ENCODE measurements at places on chromosomes 6 and 20.

- no peak for DNase-seq
Observed at GRCh38 chr6:20180935-20181334, 31.3 kb downstream of the MBOAT1 start.

DNA sequence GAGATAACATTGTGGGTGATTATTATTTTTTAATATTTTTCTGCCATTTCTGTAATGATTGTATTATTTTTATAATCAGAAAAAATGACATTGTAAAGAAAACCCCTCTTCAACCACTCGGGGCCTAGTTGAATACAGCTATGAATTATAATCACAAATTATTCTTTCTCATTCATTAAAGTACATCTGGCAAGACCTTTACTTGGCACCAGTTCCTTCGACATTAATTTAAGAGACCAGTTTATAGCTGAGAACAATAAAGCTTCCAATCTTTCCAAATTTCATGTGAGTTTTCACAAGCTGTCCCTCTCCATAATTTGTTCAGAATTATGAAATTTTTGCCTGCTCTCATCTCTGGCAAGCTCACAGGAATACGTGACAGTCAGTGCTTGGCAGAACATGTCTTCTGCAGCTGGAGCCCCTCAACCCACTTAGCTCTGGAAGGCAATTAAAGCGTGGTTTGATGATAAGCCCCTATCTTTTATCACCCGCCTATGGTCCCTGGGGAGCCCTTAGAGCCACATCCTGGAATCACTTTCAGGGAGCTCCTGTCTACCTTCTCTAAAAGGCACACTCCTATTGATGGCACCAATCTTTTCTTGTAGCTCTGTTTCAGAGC, 237.2 kb upstream of the PRND start:
- DNase-seq, result peak; percentile 97

DNA sequence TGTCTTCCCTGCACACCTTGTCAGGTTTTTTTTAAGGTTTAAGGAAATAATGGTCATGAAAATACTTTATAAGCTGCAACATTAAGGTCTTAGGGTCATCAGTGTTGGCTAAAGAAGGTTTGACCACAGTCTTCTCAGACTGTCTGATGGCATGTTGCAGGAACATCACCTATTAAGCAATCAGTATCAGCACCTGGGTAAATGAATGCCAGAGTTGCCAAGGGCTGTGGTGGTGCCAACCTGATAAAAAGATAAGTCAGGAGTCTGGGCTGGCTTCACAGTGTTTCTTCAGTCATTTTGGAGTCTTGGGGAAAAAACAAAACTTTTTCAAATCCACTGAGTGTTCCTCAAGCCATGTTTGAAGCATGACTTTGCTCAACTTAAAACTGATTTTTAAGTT, 61.5 kb upstream of the VSTM2L start:
- DNase-seq, result no peak

DNA sequence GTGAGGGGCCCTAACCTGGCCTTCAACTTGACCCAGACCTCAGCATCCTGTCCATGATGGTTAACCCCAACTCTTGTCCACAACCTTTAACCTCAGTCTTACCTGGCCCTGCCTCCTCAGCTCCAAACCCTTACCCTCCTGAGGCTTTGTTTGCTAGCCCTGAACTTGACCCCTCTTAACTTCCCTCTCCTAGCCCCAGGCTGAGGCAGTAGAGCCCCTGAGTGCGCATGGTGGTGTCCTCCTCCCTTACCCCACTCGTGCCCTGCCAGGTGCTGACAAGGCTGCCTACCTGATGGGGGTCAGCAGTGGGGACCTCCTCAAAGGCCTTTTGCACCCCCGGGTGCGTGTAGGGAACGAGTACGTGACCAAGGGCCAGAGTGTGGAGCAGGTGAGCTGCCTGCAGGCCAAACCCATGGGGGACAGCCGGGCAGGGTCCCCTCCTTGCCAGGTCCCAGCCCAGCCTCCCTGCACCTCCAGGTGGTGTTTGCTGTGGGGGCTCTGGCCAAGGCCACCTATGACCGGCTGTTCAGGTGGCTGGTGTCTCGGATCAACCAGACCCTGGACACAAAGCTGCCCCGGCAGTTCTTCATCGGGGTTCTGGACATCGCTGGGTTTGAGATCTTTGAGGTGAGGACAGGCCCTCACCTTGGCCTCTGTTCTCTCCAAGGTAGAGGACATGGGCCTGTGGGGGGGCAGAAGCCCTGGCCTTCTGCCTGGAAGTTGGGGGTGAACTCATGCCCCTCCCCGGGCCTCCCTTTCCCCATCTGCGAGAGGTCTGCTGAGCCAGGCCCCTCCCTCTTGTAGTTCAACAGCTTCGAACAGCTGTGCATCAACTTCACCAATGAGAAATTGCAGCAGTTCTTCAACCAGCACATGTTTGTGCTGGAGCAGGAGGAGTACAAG, 31.9 kb downstream of the MYH7B start:
- DNase-seq, result no peak

GRCh38 chr6:104541411-104541810, 318.3 kb downstream of the HACE1 start:
- DNase-seq, result no peak

DNA sequence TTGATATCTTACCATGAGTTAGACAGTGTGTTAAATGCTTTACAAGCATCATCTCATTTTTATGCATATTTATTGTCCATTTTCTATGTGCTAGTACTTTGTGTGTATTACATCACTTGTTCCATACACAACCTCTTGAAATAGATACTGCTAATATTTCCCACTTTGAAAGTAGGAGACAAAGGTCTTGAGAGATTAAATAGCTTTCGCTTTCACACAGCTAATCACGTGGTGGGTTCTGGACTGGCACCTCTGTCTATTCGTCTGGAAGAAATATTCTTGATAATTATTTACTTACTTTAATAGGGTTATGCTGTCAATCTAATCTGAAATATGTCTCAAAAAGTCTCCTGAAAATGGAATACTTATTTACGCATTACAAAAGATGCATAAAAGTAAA, 30.2 kb downstream of the EPHA7 start:
- DNase-seq, result no peak

GRCh38 chr6:155419161-155419560, 36.5 kb downstream of the NOX3 start:
- no peak for DNase-seq

GRCh38 chr6:108621117-108621516, 60.4 kb downstream of the FOXO3 start:
- DNase-seq, result no peak

GRCh38 chr6:149236589-149236988, 80.9 kb upstream of the TAB2 start:
- DNase-seq, result peak; percentile 96

GRCh38 chr20:59939052-59939878, 840 bp downstream of the PPP1R3D start:
- DNase-seq, result no peak

DNA sequence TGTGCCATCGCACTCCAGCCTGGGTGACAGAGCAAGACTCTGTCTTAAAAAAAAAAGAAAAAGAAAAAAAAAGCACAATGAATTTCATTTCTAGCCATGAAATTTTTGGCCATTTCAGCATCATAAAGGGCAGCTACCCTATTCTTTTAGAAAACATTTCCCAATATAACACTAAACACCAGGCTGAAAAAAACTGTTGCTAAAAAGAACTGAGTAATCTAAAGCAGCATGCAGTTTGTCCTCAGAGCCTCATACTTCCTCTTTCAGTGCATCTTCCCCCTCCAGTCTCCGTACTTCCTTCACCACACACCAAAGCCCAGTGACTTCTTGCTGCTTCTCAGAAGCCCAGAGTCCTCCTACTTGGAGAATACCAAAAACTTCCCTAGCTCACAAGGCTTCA, 5.6 kb upstream of the IFNGR1 start:
- DNase-seq, result no peak
